ENCODE measurements at places on chromosomes 5 and 9.

GRCh38 chr5:90855296-90856010 is 296.9 kb downstream of the ADGRV1 start:
- DNase-seq: no peak

DNA sequence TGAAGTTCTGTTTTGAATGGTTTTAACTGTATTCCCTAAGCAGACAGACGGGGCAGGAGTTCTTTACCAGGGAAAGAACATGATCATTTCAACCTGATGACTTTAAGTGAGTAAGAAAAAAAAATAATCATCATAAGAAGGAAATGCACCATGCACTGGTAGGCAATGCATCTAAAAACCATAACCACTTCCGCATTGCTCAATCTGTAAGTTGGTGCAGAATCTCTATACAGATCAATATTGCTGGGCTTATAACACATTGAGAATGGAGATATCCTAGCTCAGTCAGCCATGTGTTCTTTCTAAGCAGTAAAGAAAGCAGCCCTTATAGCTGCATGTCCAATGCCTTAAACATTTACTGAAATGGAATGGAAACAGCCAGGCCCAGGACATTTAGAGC is 407.1 kb upstream of the DMAC1 start:
- DNase-seq: no peak

- DNase-seq: no peak
These were observed 64.4 kb downstream of the ANXA1 start for GRCh38 chr9:73216100-73216499.

- no peak for DNase-seq
These were observed 21.1 kb upstream of the IGFBPL1 start for GRCh38 chr9:38445154-38446043.

GRCh38 chr5:11104651-11105112 is 343.6 kb upstream of the DAP start:
- DNase-seq: no peak

- DNase-seq: no peak
These were observed 8.7 kb downstream of the PRDM12 start for GRCh38 chr9:130672933-130673615.

GRCh38 chr5:76470976-76471375 is 67.9 kb downstream of the IQGAP2 start:
- DNase-seq: no peak

- no peak for DNase-seq
These were observed 5.7 kb upstream of the NOTCH1 start for GRCh38 chr9:136551401-136552116.

DNA sequence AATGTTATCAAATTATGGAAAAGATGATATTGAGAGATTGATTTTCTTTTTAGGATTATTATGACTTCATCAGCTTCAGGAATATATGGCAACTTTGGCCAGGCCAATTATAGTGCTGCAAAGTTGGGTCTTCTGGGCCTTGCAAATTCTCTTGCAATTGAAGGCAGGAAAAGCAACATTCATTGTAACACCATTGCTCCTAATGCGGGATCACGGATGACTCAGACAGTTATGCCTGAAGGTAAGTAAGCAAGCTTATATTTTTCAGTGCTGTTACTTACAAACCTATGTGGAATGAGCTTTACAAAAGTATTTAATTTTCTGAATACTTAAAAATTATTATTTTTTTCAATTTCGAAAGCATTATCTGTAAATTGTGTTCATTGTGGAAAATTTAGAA is 26.5 kb downstream of the HSD17B4 start:
- no peak for DNase-seq

GRCh38 chr5:174816858-174817257 is 92.5 kb downstream of the MSX2 start:
- DNase-seq: no peak

- peak; percentile 77 for DNase-seq
These were observed 11.0 kb upstream of the EXOSC2 start for GRCh38 chr9:130682421-130683121.

GRCh38 chr9:98584059-98584458 is 124.7 kb downstream of the GABBR2 start:
- DNase-seq: no peak

GRCh38 chr5:40834391-40834848 is 602 bp downstream of the RPL37 start:
- no peak for DNase-seq

Measured in NCI-H510A (cell line).